ENCODE measurements at places on chromosomes 6 and 20.
A peak's percentile ranks its signal among the peaks of the same experiment; 100 is the strongest.

- DNase-seq = peak; percentile 36
These were observed 244.2 kb downstream of the HIVEP2 start for GRCh38 chr6:142700671-142701312.

GRCh38 chr6:9621276-9621675 is 793.6 kb downstream of the TFAP2A start:
- DNase-seq = peak; percentile 29

GRCh38 chr20:10708351-10709185 is 34.8 kb upstream of the JAG1 start:
- DNase-seq = peak; percentile 58

- DNase-seq = no peak
These were observed 146.4 kb downstream of the RPS12 start for GRCh38 chr6:132960720-132961119.

GRCh38 chr20:47336129-47336754 is 20.3 kb downstream of the ZMYND8 start:
- DNase-seq = peak; percentile 87

DNA sequence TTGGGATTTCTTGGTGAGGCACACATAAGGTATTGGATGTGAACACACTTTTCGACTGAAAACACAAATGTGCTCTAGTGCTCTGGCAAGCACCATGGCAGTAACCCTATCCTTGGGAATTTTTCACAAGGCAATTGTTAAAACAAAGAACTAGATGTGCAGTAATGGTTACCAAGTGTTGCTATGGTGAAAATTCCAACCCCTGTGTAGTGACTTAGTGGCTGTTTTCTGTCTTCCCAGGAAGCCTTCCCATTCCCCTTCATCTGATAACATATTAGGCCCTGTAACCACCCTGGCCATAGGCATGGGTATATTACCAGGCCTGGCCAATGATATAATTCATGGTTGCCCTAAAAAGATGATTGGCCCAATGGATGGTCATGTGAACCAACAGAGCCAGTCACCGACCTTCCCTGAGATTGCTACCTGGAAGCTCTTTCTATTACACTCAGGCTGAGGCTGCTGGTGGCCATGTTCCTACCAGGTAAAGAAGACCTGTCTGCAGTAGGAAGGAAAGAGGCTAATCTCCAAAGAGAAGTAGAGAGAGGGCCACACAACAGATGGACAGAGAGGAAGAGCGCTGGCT is 4.1 kb downstream of the C20orf202 start:
- DNase-seq = no peak

DNA sequence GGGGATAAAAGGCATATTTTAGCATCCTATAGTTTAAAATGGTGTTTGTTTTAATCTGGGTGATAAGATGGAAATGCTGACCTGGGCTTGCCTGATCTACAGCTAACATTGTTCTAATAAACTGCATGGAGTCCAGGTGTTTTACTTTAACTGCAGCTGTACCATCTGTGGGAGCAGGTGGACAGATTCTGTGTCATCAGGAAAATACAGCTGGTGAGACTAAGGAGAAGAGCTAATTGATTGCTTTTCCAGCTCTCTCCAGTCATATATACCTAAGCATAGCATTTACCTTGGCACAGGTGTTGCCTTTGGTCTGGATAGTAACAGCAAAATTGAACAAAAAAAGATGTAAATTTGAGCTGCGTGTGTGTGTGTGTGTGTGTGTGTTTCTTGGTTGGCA is 31.6 kb downstream of the CBFA2T2 start:
- no peak for DNase-seq

DNA sequence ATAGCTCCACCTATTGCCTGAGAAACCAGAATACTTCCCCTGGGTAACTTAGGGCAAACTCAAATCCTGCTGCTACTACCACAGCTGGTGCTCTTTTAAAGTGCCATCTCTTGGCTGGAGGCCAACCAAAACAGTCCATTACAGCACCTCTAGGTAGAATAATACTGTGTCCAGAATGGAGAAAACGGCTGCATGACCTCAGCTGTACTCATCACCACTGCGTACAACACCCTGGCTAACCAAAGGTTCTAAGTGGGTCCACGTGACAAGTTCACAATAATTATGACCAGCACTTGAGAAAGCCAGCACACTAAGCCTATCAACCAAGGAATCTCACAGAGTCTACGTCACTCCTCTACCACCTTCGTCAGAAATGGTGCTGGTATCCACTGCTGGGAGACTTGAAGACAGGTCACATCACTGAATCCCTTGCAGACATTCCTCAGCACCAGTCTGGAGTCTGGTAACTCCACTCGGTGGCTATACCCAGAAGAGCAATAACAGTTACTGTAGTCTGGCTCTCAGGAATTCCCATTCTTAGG is 40.9 kb upstream of the PKIB start:
- DNase-seq = no peak
